Trophoblast cell (in vitro differentiated cells and primary cell): ENCODE measurements at places on chromosomes 16 and 17.
A peak's percentile ranks its signal among the peaks of the same experiment; 100 is the strongest.

DNA sequence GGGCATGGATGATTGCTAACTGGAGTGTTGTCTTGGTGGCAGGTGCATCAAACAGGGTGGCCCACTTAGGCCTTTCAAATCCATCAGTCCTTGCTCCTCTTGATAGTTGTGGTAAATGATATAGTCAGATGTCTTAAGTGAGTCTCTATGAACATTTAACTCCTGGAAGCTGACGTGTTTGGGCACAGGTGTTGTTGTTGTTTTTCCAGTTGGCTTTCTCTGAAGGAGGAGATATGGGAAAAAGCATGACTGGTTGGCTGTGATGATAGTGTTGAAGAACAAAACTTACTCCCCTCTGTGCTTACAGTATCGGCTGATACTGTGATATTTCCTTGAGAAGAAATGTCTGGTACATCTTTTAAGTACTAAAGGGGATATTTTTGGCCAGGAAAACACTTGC is 18.0 kb downstream of the TNRC6A start:
- DNase-seq: no peak

- peak; percentile 81 for DNase-seq
Observed at GRCh38 chr17:76753061-76753961, 15.4 kb downstream of the MFSD11 start.

DNA sequence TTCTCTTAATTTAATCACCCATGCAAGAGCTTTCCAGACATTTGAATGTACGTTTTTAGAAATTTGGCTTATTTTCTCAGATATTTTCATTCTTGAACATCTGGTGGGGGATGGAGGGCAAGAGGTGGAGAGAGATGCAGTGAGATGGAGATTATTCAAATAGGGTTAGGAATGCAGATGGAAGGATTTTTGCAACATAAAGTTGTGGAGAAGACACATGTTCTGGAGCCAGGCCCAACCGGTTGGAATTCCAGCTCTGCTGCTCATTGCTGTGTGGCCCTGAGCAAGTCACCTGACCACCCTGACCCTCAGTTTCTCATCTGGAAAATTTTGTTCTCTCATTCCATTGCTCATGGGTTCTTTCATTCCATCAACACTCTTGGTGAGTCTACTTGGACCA is 66.9 kb downstream of the IRX3 start:
- no peak for DNase-seq

DNA sequence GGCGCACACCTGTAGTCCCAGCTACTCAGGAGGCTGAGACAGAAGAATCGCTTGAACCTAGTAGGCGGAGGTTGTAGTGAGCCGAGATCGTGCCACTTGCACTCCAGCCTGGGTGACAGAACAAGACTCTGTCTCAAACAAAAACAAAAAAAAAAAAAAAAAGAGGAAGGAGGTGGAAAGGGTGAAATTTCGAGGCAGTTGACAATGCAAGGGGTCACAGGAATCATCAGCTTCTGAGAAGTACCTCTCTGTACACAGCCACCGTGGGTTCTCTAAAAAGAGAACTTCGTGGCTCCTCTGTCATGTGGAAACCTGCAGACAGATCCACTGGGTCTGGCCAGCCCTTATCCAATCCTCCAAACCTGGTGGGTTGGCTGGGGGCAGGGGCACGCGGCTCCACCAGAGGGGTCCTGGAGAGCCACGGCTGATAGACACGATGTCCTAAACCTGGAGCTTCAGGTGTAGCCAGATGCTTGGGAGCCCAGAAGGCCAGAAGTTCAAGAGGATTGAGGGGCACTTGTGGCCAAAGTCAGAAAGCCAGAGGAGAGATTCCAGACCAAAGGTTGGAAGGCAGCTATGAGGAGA is 540 bp upstream of the CD300LF start:
- no peak for DNase-seq

DNA sequence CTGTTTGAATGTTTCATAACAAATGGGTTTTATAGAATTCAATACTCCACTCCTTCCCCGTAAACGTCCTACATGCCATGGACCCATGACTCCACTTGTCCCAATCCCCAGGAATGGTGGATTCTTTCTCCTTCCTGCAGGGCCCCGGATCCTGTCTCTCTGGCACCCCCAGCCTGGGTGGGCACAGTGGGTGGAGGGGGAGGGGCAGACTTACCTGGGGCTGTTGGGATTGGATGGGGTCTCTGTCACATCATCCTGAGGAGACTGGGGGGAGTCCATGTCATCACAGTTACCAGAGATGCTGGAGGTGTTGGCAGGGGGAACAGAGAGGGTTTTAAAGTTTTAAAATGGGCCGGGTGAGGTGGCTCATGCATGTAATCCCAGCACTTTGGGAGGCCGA is 13.2 kb downstream of the TRPV3 start:
- no peak for DNase-seq

- DNase-seq: no peak
Observed at GRCh38 chr17:48757524-48757961, 29.0 kb upstream of the HOXB13 start.

DNA sequence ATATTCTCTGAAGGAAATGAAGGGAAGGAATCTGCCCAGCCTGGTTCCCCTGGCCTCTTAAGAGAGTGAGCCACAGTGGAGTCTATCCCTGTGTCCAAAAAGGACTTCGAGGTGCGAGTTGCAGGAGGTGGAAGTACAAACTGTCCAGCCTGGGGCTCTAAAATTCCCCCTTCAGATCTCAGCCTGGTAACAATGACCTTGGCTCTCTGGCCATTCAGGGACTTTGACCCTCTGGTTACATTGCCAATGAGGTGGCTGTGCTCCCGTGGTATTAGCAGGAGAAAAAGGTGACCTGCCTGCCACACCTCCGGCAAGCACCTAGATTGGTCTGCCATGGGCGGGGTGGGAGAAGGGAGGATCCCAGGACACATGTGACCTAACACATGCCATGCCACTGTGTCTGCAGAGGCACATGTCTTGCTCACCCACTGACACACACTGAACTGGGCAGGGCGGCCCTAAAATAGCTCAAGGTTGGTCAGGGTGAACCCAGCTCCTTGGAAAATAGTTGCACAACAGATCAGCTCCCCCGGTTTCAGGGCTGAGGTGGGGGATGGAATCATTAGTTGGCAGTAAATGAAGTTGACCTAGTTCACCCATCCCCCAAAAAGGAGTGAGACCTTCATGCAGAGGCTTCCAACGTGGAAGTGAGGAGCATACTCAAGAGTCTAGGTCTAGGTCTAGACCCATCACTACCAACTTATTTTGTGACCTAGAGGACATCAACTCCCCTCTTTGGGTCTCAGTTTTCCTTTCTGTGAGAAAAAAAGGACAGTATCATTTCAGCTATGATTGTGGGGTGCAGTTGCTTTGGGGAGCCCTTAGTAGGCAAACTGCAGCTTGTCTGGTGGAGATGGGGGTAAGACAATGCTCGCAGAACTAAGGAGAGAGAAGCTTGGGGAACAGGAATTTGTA is 2.2 kb downstream of the NR1D1 start:
- DNase-seq: no peak

- DNase-seq: no peak
Observed at GRCh38 chr16:81652798-81653505, 126.1 kb upstream of the PLCG2 start.

- no peak for DNase-seq
Observed at GRCh38 chr16:80208015-80208414, 332.8 kb upstream of the DYNLRB2 start.

- no peak for DNase-seq
Observed at GRCh38 chr16:15592324-15592723, 50.6 kb downstream of the MARF1 start.

DNA sequence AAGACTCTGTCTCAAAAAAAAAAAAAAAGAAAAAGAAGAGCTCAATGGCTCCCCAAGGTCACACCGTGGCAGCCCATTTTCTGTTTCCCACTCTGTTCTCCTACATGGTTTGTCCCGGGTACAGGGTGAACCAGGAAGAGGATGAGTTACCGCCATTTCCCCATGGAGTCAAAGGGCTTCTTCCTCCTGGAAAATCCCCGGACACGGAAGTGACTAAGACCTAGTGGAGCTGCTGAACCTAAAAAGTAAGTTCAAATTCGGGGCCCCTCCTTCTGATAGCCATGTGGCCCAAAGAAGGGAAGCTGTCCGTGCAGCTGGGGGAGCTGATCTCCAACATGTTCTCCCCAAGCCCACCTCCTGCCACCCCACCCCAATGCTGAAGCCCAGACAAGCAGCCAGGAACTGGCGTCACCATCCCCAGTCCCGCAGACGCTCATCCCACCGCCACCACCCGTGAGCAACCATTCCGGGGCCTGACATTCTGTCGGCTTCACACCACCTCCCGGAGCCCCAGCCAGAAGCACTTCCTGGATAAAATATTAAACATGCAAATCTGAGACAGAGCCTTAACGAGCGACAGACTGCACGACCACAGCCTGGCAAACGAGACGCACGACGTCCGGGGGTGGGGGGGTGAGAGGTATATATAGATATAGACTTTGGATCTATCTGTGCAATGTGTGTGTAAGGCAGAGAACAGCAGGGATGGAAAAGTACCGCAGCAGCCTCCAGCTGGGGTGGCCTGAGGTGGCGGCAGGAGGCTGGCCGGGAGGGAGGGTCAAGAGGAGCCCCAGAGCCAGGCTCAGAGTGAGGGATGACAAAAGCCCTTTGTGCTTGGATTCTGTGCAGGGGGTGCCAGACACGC is 17.6 kb downstream of the EPOP start:
- no peak for DNase-seq

- DNase-seq: no peak
Observed at GRCh38 chr16:15932939-15933338, 16.5 kb upstream of the ABCC1 start.

DNA sequence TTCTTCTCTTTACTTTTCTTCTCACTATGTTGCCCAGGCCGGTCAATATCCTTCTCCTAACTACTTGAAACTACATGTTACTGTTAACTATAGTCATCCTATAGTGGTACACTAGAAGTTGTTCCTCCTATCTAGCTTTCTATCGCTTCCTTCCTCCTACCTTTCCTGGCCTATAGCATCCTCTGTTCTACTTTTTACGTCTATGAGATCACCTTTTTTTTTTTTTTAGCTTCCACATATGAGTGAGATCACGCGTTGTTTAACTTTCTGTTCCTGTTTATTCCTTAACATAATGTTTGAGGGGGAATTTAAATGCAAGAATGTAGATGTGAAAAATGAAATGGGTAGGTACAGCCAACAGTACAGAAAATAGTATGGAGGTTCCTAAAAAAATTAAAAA is 30.5 kb upstream of the YPEL2 start:
- DNase-seq: no peak

- no peak for DNase-seq
Observed at GRCh38 chr16:69595127-69596036, 29.6 kb downstream of the NFAT5 start.

- DNase-seq: no peak
Observed at GRCh38 chr17:77796176-77796860, 162.2 kb upstream of the TNRC6C start.

DNA sequence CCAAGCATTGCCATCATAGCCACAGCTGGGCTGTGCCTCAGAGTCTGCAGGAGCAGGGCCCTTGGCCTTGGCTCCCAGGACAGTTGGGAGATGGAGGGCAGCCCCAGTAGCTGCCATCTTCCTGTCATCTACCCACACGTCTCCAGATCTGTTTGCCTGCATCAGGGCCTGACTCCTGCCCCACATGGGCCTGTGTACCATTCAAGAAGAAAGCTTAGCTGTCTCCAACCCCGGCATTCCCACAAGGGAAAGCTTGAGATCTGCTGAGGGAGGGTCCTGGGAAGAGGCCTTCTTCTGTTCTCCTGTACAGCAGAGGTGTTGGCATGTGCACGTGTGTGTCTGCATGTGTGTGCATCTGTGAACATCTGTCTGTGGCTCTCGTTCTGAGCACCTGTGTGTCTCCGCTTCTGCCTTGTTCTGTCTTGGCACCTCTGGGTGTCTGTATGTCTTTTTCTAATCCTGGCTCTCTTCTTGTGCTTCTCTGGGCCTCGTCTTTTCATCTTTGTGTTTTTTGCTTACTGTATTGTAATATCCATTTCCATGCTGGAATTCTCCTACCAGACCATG is 122.2 kb downstream of the MRM1 start:
- DNase-seq: no peak

DNA sequence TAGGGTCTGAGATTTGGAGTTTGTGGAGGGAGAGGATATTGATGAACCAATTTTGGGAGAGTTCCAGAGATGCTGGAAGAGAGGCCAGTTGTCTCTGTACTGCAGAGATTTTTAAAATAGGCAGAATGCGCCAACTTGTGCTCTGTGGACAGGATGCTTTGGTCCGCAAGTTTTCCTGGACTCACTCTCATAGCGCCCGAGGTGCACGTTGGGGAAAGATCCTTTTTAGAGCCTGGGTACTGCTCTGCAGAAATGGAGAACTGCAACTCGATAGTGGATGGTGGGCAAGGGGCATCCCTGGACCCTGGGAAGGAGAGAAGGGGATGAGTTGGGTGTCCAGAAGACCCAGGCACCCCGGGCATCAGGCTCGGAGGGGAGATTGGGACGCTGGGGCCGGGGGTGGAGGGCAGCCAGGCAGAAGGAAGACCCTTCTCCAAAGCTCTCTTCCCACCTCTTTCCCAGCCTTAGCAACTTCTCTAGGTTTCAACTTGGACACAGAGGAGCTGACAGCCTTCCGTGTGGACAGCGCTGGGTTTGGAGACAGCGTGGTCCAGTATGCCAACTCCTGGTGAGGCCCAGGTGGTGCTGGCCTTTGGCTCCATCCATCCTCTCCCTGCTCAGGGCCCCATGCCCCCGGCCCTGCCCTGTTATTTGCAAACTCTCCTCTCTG is 590 bp downstream of the ITGAX start:
- no peak for DNase-seq

GRCh38 chr16:2358811-2359210 is 18.3 kb upstream of the ABCA3 start:
- no peak for DNase-seq

- DNase-seq: no peak
Observed at GRCh38 chr16:8861563-8862308, 7.1 kb downstream of the CARHSP1 start.

DNA sequence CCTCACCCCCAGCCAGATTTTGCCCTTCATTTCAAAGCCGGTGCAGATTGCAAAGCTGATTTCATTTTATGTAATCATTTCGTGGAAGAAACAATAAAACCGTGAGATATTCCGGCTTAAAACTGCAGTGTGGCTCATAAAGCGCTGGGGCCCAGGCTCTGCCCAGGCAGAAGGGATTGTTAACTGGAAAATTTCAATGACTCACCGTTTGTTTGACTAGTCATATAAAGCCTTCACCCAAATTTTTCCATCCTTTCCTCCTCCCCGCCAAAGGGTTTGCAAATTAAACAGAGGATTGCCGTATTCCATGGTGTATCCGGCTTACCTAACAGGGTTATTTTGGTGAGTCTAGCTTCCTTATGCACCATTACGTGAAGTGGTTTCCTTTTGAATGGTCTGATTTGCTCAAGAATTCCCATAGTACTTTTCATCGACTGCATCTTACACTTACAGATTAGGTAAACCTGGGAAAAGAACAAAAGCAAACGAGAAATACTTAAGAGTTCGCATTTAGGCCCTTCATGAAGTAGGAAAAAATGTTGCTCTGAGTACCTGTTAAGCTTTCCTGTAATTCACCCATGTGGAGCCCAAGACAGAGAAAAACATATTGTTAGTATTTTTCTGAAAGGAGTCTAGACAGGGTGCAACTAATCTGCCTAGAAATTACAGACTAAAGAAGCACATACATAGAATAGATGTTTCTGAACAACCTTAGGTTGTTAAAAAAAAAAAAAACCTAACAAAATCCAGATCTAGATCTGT is 949 bp upstream of the GSPT1 start:
- no peak for DNase-seq

GRCh38 chr16:56911771-56912571 is 20.0 kb upstream of the HERPUD1 start:
- DNase-seq: peak; percentile 99
